ENCODE measurements at places on chromosomes 4 and X. TPM values are rescaled to one million over a fixed set of nuclear protein-coding genes. Genes with fewer than 3 reads are reported as not detected.

FAM236C gene
- polyA plus RNA-seq: not detected

GRCh38 chrX:86830685-86831084 lies 682.4 kb downstream of the DACH2 start:
- no peak for DNase-seq

GRCh38 chrX:147911192-147912022 lies at the start of gene FMR1:
Gene FMR1, plus strand, starts transcription at chrX:147911919. Its CDS starts 261 bp downstream, at chrX:147912180.
- DNase-seq: peak; percentile 95

GRCh38 chr4:181582595-181582994 lies 660.6 kb upstream of the TENM3 start:
- no peak for DNase-seq
